NCI-H1105 (cell line): ENCODE measurements at places on chromosomes 5 and 9.

GRCh38 chr9:76323490-76323889 is 70.7 kb downstream of the RFK start:
- no peak for DNase-seq

DNA sequence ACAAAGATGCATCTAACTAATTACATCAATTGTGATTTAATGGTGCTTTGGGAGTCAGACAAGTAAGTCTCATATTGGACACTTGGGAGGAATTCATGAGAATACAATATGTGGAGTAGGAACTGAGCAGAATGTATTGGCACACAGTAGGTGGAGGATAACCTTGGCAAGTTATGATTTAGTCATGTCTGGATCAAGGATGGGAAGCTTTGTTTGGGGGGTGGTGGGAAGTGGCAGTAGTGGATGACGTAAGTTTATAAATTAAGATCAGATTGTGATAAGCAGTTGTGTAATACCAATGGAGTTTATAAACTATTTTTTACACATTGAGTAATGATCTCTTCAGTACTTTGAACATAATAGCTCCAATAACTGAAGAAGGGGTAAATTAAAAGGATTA is 67.0 kb downstream of the SGCD start:
- no peak for DNase-seq

GRCh38 chr5:179241175-179241574 is 104.1 kb downstream of the ADAMTS2 start:
- no peak for DNase-seq

GRCh38 chr9:87443461-87443860 is 54.2 kb upstream of the DAPK1 start:
- no peak for DNase-seq

GRCh38 chr9:88933607-88934379 is 57.5 kb upstream of the S1PR3 start:
- DNase-seq = no peak

- no peak for DNase-seq
These were observed 18.1 kb downstream of the C9orf50 start for GRCh38 chr9:129602598-129603415.

- no peak for DNase-seq
These were observed 91.2 kb downstream of the UBE2R2 start for GRCh38 chr9:33908114-33908513.

DNA sequence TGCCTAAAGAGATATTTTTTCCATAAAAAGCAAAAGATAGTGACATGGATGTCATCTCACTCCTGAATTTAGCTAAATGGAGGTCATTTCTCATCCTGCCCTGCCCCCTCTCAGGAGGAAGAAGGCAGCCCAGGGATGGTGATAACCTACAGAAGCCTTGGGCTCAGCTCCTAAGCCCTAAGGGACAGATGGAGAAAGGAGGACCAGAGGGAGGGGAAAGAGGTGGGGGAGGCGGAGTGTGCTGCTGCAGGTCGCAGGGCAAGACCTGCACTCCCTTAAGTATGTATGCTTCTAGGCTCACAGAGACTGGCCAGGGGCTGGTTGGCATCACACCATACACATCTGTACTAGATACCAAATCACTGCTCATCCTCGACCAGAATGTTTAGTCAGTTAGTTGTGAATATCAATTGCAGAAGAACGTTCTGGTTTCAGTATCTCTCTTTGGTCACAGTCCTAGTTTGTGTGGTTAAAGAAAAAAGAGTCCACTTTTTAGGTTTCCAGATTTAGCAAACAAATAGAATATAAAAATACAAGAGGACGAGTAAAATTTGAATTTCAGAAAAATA is 18.4 kb upstream of the CDKN2AIPNL start:
- no peak for DNase-seq

GRCh38 chr5:93343570-93343969 is 237.4 kb downstream of the NR2F1-AS1 start:
- DNase-seq = no peak
